Endodermal cell (in vitro differentiated cells): ENCODE measurements at places on chromosomes 6 and 20. TPM values are rescaled to one million over a fixed set of nuclear protein-coding genes. Genes with fewer than 3 reads are reported as not detected.
A peak's percentile ranks its signal among the peaks of the same experiment; 100 is the strongest.

- peak; percentile 76 for DNase-seq
Measured at GRCh38 chr20:22248051-22248667, 336.2 kb downstream of the FOXA2 start.

DNA sequence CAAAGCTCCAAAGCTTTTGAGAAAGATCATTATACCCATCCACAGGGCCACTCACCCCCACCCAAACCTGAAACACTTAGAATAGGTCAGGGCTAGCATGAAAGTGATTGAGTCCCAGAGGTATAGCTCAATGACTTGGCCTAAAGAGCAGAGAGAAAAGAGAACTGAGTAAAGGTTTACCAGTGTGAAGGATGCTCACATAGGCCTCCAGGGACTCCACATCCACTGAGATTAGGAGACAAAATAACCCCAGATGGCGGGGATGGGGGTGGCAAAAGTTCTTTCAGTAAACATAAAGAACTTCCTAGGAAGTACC lies 12.2 kb downstream of the SAYSD1 start:
- DNase-seq = no peak

- DNase-seq = peak; percentile 22
Measured at GRCh38 chr6:155117785-155118184, 122.7 kb downstream of the TIAM2 start.

GRCh38 chr6:165404697-165405096 lies 95.3 kb upstream of the C6orf118 start:
- DNase-seq = no peak

GRCh38 chr20:62280303-62280702 lies 22.5 kb upstream of the ADRM1 start:
- no peak for DNase-seq

DNA sequence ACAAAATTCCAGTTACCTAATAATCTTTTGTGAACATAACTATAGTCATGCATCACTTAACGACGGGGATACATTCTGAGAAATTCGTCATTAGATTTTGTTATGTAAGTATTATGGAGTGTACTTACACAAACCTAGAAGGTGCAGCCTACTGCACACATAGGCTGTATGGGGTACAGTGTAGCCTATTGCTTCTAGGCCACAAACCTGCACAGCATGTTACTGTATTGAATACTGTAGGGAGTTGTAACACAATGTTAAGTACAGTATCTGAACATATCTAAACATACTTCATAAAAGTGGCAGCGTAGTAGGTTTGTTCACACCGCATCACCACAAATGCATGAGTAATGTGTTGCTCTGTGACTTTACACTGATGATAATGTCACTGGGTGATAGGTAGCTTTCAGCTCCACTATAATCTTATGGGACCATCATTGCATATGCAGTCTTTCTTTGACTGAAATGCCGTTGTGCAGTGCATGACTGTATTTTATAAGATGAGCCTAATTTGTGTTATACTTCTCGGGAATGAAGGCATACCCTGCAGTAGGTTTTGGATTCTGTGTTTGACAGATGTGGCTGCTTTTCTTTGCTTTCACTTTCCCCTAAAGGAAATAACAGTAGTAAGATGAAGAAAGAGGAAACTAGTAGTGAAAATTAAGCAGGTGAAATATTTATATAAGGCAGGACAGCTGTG lies 365.6 kb downstream of the FARS2 start:
- DNase-seq = no peak

DNA sequence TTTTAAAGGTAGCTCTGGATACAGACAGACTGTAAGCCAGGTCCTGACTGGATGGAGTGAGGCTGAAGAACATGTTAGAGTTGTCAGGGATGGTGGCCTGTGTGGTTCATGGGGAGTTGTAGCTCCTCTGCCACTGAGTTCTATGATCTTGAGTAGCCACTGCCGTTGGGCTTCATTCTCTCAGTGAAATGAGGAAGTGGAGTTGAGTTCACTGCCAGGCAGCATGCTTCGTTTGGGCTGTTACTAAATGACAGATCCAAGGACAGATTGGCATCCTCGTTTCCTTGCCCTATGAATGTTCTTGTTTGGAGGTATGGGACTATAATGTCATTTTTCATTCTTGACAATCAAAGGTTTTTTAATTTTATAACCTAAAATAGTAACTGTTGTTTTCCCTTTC lies 37.2 kb downstream of the SCAND1 start:
- no peak for DNase-seq

DNA sequence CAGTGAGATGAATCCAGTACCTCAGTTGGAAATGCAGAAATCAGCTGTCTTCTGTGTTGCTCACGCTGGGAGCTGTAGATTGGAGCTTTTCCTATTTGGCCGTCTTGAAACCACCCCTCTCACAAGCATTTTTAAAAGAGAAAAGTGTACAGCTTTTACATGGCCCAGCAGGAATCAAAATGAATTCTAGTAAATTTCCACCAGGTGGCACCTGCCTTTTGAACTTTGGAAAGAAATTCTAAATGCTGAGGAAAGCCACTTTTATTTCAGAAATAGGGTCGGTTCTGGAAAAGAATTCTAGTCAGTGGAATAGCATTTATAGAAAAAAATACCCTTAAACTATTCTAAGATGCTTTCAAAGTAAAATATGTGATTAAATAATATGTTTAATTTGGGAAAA lies 647.8 kb downstream of the CD109 start:
- DNase-seq = no peak

- DNase-seq = no peak
Measured at GRCh38 chr20:2509794-2510193, 1.1 kb upstream of the ZNF343 start.

DNA sequence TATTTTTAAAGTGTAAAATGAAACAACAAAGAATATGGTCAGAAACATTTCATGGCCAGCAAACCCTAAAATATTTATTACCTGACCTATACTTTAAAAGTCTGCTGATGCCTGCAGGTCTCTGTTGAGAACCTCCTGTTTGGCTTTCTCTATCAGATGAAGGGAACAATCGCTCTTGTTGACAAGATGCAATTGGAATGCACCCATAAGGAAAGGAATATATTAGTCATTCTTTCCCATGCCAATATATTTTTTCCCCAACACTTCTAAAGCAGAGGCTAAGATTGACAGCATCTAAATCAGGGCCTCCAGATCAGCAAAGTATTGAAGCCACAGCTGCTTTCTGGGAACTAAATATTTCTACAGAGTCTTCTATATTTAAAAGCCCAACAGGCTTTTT lies 897.8 kb downstream of the EPHA7 start:
- DNase-seq = no peak

GRCh38 chr6:32622545-32623401 lies 14.4 kb upstream of the HLA-DQA1 start:
- DNase-seq = peak; percentile 88

GRCh38 chr6:139515511-139515910 lies 141.1 kb upstream of the CITED2 start:
- no peak for DNase-seq

- no peak for DNase-seq
Measured at GRCh38 chr6:87913974-87914373, 133.7 kb upstream of the SPACA1 start.

Gene DCBLD1
- total RNA-seq = 21.9 to 27.9 TPM (median 23.0 TPM) in 3 replicates

Gene C6orf58
- not detected in 2 replicates for total RNA-seq

Gene BMP6
- total RNA-seq = 0.33 to 0.71 TPM (median 0.48 TPM) in 3 replicates

Gene CAGE1
- total RNA-seq = 0.11 and 0.22 TPM in 2 replicates

Gene TBC1D20
- 27.1 to 37.3 TPM (median 28.0 TPM) in 3 replicates for total RNA-seq
